Adipocyte (in vitro differentiated cells): ENCODE measurements at places on chromosomes 2 and 18.

DNA sequence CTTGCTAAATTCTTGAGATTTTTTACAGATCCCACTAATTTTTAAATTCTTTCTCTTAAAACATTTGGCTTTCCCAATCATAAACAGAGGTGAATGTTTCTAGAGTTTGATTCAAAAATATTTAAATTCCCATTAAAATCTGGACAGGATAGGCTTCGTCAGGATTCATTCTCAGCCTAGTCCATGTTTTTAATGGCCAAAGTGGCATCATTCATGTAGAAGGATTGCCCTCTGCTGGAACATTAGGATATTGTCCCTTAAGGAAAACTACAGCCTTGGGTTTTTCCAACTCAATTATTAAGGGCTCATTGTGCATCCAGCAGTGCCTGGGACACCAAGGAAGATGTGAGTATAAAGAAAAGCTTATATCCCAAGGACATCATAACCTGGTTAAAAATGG is 71.7 kb downstream of the TPGS2 start:
- peak; percentile 93 for DNase-seq

DNA sequence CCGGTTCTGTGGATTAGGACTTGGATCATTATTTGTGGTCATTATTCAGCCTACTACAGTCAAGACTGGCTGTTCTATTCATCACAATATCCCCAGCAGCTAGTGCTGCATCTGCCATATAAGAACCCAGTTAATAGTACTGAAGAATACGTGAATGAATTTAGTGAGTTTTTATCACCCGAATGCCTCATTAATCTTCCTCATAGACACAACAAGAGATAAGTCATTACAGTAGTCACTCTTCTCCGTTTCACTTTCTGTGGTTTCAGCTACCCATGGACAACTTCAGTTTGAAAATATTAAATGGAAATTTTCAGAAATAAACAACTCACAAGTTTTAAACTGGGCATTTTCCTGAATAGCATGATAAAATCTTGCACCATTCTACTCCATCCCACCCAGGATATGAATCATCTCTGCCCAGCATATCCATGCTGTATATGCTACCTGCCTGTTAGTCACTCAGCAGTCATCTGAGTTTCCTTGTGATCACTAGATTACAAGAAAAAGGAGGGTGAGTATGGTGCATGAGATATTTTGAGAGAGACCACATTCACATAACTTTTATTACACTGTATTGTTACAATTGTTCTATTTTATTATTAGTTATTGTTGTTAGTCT is 363.7 kb upstream of the CHAC2 start:
- DNase-seq: peak; percentile 46

GRCh38 chr2:197915548-197916265 is 111.3 kb downstream of the PLCL1 start:
- DNase-seq: peak; percentile 92

GRCh38 chr2:216557413-216557812 is 58.8 kb downstream of the RPL37A start:
- DNase-seq: no peak

DNA sequence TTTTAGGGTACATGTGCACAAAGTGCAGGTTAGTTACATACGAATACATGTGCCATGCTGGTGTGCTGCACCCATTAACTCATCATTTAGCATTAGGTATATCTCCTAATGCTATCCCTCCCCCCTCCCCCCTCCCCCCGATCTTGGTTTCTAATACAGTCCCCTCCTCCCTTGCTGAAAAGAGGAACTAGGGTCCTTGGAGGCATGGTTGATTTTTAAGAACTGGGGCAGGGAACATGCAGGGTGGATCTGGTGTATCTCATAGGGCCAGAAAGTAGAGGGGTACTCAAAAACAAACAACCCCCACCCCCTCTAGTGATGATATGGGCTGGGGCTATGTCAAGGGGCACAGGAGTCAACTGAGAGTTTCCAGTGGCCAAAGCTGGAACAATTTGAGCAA is 153.4 kb downstream of the UBR3 start:
- DNase-seq: no peak

GRCh38 chr2:45941531-45942236 is 290.2 kb downstream of the PRKCE start:
- DNase-seq: no peak

GRCh38 chr2:205543937-205544702 is 138.2 kb upstream of the NRP2 start:
- DNase-seq: peak; percentile 13

DNA sequence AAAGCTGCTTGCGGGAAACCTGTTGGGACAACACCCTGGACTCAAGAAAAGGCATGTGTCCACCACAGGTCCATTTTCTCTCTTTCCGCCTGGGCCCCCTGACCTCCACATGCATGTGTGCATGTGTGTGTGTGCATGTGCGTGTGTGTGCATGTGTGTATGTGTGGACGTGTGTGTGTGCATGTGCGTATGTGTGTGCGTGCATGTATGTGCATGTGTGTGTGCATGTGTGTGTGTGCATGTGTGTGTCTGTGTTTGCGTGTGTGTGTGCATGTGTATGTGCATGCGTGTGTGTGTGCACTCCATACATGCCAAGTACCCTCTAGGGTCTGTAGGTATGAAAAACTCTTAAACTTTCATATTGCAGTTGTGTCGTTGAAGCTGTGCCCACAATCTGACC is 16.3 kb downstream of the CAPN14 start:
- DNase-seq: no peak
